Heart right ventricle (tissue), 16 donors: ENCODE measurements at places on chromosomes 2 and 18. TPM values are rescaled to one million over a fixed set of nuclear protein-coding genes. Genes with fewer than 3 reads are reported as not detected.

DNA sequence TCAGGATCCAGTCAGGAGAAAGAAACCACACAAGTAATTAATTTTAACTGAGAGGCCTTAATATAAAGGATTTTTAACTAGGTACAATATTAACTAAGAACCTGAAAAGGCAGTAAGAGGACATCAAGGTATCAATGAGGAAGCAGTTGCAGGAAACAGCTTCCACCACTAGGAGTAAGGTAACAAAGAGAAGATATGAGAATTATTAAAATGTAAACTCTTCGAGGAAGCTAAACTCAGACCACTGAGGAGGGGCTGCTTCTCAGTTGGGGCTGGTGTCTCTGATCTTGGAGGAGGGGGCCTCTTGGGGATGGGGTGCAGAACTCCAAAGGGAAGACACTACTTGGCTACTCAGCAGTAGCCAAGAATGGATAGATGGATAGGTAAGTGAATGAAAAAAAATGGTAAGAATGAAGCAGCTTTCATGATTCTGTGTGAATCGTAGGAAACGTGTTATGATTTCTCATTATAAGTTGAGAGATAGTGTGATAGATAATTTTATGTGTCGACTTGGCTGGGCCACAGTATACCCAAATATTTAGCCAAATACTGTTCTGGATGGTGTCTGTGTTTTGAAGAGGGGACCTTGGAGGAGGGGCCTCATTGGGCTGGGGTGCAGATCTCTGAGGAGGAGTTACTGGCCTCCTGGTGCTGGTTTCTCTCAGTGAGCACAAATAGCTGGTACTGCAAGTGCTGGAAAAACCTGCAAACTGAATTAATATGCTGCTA lies 547.7 kb upstream of the LRRTM1 start:
- no peak for DNase-seq

DNA sequence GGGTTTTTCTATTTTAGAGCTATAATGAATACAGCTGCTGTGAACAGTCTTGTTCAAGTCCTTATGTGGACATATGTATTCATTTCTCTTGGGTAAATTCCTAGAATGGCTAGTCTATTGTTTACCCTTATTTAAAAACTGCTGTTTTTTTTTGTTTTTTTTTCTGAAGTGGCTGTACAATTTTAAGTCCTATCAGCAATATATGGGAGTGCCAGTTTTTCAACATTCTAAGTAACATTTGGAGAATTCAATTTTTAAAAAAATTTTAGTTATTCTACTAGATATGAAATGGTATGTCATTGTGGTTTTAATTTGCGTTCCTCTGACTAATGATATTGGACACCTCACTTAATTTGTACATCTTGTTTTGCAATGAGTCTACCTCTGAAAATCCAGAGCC lies 349.7 kb downstream of the SATB2 start:
- DNase-seq: no peak

The NEURL3 gene
- not detected for total RNA-seq

DNA sequence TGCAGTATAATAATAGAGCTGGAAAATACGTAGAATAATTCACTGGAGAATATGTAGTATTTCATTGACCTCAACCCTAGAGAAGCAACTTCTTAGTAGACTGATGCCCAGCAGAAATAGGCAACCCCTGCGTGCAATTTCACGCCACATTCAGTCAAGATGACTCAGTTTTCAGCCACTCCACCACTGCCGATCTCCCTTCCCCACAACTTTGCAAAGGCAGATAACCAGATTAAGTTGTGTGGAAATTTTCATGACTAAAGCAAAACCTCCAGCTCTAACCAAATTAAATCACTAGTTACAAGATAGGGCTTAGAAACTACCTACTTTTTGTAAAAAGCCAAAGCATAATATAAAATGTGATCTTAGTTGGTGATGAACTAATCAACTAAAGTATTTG lies 63.3 kb upstream of the STK17B start:
- DNase-seq: no peak

- no peak for DNase-seq
Observed at GRCh38 chr2:113273027-113273551, 5.6 kb downstream of the PAX8 start.

- no peak for DNase-seq
Observed at GRCh38 chr2:33485051-33485450, 8.6 kb downstream of the RASGRP3 start.
